ENCODE measurements at places on chromosomes 16 and 17. TPM values are rescaled to one million over a fixed set of nuclear protein-coding genes. Genes with fewer than 3 reads are reported as not detected.

DNA sequence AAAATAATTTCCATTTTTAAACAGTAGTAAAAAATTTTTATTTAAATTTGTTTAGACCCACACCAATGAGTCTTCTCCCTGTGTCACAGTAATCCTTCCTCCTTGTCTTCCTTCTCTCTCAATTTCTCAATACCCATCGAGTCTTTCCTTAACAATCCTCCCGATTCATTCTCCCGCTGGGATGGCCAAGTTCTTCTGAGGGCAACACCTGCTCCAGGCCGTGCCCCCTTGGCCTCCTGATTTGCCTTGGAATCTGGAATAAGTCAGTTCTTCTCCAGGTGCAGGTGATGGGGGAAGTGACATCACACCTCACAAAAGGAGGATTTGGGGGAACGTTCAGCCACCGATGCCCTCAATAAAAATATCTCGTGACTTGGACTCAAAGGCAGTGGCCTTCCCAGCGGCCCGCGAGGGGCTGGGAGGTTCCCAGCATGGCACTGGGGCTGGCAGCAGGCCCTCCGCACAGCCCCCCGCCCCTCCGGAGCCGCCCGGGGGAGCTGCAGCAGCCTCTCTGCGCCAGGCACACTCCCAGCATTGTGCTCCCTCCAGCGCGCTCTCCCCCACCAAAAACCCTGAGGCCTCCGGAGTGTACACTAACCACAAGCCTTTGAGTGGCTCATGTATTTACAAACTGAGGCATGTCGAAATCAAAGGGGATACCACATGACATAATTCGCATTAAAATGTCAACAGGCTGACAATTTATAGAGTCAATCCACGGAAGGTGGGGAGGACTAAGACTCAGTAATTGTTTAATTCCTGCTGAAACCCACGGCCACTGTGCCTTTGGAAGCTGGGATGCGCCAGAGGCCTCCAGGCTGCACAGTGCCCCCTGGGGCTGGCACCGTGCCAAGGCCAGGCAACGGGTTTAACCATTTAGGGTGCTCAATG, 120.5 kb downstream of the ZFHX3 start:
- no peak for DNase-seq

GRCh38 chr16:73047221-73047535, 750 bp downstream of the ZFHX3 start:
- no peak for DNase-seq

GRCh38 chr17:81930142-81931125, 2.9 kb upstream of the MAFG start:
- no peak for DNase-seq

The ABCC11 gene
- 0.09 TPM for total RNA-seq

The MAP2K4 gene
- 51.8 TPM for total RNA-seq

- DNase-seq: no peak
These were observed 1406.0 kb upstream of the CDH8 start for GRCh38 chr16:63442246-63442645.

The KRT20 gene
- total RNA-seq: not detected

DNA sequence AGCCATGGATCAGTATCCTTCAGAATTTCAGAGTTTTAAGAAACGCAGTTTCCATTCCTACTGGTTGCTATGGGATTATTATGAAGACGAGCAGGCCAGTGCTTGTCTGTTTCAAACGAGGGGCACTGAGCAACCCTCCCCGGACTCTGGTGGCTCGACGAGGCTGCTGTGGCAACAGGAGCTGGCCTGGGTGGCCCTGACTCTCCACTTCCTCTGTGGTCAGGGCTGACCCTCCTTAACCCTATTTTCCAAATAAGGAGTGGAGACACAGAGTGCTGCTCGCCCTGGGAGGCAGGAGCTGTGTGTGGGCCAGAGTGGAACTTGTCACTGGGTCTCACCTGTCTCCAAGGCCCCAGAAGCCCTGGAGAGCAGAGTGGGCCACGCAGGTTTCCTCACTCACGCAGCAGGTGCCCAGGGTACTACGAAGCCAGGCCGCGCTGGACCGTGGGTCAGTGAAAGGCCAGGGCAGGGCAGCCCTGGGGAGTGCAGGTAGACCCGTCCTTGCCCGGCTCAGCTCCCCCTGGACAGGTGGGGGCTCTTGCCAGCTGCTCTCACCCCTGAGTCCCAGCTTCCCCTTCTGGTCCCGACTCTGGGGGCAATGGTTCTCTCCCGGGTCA, 3.3 kb downstream of the GALNS start:
- no peak for DNase-seq

The OTOA gene
- total RNA-seq: 0.34 TPM

The CD300H gene
- total RNA-seq: not detected

- DNase-seq: no peak
These were observed 32.0 kb downstream of the GSE1 start for GRCh38 chr16:85645021-85645589.

GRCh38 chr16:4676831-4677230, 16.5 kb upstream of the NUDT16L1 start:
- DNase-seq: no peak

DNA sequence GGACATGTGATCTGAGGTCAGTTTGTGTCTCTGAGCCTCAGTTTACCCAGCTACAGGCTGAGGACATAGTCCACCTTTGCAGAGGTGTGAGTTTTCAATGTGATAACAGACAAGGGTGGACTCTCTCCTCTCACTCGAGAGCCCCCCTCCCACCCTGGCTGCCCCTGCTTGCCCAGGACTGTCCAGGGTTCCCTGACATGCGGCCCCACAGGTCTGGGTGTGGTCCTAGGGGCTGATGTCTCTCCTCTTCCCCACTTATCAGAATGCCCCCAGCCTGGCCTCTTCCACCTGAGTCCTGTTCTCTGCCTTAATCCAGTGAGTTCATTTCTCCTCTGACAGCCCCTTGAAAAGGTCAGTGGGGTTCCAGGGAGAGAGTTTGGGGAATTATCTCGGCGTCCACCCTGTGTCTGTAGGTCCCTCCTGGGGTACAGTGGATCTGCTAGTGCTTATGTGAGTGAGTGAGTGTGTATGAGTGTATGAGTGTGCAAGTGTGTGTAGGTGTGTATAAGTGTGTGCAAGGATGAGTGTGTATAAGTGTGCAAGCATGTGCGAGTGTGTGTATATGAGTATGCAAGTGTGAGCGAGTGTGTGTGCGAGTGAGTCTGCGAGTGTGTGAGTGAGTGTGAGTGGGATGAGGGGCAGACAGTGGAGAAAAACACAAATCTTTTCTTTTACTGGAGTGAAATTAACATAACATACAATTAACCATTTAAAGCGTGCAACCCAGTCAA, 175.0 kb downstream of the IRF8 start:
- DNase-seq: no peak

DNA sequence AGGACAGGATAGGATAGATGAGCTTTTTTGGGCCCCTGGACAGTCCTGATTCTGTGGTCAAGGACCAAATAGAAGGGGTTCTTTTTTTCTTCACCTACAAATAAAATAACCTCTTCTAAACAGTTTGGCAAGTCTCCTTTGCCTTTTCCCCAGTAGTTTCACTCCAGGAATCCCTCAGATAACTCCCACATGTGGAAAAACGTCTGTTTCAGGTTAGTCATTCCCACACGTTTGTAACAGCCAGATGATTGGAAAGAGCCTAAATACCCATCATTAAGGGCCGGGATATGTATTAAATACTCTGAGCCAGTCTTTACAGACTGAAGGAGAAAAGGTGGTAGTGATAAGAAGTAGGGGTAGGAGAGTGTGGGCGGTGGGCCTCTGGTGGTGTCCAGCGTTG, 58.3 kb downstream of the PLD6 start:
- DNase-seq: no peak

DNA sequence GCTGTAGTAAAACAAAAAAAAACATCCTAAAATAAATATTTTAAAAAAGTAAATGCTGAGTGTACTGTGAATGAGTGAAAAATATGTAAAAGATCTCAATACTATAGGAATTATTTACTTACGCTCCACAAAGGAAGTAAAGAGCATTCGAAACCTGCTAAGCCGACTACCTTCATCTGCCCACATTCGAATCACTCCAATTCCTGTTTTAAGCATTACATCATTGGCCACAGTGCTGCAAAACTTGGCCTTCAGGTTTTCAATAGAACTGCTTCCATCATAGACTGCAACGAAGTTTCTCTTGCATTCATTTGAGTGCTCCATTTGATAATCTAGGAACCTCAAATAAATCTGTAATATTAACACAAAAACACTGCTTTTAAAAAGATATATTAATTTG, 34.4 kb downstream of the NETO2 start:
- no peak for DNase-seq

The TBC1D26 gene
- 1.9 TPM for total RNA-seq

- DNase-seq: no peak
These were observed 234.8 kb downstream of the IRX3 start for GRCh38 chr16:54051821-54052220.

The SEC14L5 gene
- total RNA-seq: 0.98 TPM

All from neural crest cell (in vitro differentiated cells).